ENCODE measurements at places on chromosomes 5 and 9.

GRCh38 chr5:81552852-81553566 lies 159.1 kb upstream of the ACOT12 start:
- DNase-seq = no peak

DNA sequence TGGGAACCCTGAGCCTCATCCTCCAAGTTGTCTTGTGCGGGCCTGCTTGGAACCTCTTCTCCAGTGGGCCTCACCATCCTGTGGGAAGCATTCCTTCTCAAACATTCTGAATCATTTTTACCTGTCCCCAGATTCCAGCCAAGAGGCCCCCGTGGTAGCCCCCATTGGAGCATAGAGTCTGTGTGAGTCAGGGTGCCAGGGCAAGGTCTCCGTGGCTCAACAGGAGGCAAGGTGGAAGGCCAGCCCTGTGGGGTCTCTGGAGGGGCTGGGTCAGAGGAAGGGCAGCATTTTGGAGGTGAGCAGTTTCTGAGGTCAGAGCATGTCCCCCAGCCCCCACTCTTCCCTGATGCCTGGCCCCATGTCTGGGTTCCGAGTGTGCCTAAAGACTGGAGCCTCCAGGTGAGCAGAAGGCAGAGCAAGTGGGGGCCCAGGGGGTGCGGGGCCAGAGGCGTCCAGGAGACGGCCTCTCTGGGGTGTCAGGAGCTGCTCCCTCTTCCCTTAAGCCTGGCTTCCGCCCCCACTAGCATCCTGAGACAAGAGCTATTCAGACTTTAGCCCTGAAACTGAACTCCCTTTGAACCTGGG lies 2.1 kb downstream of the CACNA1B start:
- no peak for DNase-seq

DNA sequence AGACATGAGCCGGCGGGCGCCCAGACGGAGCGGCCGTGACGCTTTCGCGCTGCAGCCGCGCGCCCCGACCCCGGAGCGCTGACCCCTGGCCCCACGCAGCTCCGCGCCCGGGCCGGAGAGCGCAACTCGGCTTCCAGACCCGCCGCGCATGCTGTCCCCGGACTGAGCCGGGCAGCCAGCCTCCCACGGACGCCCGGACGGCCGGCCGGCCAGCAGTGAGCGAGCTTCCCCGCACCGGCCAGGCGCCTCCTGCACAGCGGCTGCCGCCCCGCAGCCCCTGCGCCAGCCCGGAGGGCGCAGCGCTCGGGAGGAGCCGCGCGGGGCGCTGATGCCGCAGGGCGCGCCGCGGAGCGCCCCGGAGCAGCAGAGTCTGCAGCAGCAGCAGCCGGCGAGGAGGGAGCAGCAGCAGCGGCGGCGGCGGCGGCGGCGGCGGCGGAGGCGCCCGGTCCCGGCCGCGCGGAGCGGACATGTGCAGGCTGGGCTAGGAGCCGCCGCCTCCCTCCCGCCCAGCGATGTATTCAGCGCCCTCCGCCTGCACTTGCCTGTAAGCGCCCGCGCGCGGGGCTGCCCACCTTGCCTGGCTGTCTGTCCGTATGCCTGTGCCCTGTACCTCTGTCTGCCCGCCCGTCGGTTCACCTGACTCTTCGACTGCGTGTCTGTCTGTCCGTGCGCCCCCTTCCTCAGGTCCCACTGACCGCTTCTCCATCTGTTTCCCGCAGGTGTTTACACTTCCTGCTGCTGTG lies 412 bp downstream of the FGF18 start:
- peak; percentile 52 for DNase-seq

GRCh38 chr9:28264368-28264767 lies 691.1 kb upstream of the C9orf72 start:
- DNase-seq = no peak

- no peak for DNase-seq
Measured at GRCh38 chr5:113005454-113005853, 28.9 kb downstream of the DCP2 start.

GRCh38 chr5:134460551-134460950 lies 48.9 kb upstream of the CDKN2AIPNL start:
- DNase-seq = no peak

DNA sequence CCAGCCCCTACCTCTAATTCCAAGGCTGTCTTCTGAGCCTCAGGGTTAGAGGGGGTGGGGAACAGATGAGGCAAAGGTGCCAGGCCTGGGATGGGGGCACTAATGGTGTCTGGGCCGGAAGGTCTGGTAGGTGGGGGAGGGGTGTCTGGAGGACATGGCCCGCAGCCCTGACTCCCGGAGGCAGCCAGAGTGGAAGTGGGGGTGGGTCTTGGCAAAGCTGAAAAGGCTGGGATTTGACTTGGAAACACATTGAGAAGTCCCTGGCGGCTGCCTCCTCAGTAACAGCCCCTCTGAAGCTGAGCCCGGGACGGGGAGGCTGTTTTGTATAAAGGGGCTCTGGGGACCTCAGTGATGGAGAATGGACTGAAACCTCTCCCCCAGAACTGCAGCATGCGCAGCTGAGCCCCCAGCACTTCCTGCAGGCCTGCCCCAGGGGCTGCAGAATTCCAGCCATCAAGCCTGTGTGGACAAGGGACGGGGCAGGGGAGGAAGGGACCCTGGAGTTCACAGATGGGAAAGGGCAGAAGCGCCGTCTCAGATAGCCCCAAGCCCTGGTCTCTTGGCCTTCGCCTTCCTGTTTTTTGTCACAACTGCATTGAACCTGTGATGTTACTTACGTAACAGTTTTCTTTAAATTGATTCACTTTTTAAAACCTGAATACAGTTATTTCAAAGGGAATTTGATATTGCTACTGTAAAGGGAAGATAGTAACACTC lies 49.3 kb upstream of the SYNPO start:
- DNase-seq = peak; percentile 89

- DNase-seq = no peak
Measured at GRCh38 chr9:1100201-1100600, 50.0 kb downstream of the DMRT2 start.

- DNase-seq = peak; percentile 24
Measured at GRCh38 chr9:106829666-106830408, 33.1 kb upstream of the ZNF462 start.

DNA sequence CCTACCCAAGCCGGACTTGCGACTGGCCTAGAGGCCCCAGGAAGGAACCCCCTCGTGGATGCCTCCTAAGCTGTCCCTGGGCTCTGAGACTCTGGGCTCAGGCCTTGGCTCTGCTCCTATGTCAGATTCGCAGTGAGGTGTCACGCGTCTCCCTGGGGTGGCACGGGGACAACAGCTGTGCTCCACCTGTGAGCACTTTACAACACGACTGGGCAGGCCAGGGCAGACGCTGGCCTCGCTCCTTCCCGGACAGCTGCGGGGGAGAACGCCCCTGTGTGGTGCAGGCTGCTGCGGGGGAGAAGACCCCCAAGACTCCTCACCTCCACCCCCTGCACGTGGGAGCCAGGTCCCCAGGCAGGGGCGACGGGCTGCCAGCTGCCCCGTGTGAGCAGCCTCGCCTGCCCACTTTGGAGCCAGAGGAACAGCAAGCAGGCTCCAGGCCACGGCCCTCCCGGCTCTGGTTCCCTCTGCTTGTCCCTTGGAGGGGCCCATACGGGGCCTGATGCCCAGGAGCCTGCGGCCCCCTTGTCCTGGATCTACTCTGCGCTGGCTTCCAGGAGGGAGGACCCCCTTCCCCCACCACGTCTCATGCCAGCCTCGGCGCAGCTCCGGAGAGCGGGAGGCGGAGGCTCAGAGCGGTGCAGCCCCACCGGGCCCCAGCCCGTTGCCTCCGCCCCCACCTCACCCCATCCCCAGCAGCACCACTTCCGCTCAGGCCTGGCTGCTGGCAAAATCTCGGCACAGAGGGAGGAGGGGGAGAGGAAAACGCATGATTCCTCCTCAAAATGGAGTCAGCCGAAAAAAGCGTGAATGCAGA lies 36.0 kb downstream of the SARDH start:
- peak; percentile 86 for DNase-seq

DNA sequence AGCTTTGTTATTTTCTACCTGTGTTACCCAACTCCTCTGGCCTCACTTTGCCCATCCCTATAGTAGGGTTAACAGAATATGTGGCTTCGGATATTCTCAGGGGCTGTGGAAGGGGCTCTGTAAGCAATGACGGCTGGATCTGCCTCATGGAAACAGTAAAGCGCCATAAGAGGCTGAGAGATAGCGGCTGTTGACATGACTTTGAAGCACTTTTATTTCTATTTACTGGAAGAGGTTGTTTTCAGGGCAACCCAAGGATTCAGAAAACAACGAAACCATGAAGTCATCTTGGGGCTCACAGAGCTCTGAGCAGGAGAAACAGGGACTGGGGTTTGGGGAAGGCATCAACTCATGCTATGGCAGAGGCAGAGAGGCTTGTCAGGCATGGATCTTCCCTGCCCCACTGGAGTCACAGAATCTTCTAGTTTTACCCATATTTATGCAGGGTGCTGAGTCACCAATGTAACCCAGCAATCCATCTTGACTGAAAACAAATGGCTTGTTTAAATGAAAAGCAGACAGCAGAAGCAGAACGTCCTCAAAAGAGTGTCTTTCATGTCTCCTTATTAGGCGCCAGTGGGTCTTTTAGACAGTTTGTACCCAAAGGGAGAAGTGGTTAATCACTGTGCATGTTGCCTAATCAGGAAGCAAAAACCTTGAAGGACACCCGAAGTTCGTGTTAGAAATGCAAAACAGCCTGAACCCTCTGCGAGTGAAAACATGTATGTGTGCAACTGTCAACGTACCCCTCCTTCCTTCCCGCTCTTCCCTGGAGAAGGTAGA lies 113.0 kb downstream of the COL23A1 start:
- no peak for DNase-seq

DNA sequence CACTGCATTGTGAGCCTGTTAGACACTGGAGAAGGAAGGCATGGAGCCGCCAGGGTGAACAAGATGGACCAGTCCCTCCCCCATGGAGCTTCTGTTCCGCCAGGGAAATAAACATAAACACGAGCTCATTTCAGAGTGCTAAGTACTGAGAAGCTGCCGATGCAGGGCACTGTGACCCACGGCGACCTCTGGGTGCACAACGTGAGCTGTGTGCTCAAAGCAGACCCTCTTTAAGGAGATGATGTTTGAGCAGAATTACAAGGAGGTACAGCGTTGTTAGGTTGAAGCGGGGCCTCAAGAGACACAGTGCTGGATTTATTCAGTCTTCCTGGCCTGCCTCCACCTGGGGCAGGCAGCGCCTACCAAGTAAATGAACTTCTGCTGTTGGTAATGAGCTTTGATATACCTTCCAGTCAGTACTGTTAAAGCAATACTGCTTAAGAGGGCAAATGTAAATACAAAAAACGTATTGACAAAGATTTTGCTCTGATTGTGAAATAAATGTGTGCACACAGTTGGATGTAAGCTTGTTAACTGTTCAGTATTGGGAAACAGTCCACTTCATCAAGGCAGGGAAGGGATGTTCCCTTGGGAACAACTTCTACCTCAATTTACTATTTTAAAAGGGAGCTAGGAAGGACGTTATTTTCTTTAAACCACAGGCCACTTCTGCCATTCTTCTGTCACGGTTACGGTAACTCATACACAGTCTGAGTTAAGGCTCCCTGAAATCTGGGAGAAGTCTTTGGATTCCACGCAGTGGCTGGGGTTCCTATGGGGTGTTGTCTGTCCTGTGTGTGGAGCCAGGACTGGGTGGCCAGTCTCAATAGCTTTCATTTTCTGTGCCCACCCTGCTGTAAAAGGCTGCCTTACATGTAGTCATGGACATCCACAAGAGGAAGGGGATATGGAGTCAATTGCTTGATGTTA lies 48.9 kb upstream of the DMRT1 start:
- DNase-seq = no peak

- DNase-seq = peak; percentile 41
Measured at GRCh38 chr9:23123048-23123632, 676.5 kb downstream of the DMRTA1 start.

DNA sequence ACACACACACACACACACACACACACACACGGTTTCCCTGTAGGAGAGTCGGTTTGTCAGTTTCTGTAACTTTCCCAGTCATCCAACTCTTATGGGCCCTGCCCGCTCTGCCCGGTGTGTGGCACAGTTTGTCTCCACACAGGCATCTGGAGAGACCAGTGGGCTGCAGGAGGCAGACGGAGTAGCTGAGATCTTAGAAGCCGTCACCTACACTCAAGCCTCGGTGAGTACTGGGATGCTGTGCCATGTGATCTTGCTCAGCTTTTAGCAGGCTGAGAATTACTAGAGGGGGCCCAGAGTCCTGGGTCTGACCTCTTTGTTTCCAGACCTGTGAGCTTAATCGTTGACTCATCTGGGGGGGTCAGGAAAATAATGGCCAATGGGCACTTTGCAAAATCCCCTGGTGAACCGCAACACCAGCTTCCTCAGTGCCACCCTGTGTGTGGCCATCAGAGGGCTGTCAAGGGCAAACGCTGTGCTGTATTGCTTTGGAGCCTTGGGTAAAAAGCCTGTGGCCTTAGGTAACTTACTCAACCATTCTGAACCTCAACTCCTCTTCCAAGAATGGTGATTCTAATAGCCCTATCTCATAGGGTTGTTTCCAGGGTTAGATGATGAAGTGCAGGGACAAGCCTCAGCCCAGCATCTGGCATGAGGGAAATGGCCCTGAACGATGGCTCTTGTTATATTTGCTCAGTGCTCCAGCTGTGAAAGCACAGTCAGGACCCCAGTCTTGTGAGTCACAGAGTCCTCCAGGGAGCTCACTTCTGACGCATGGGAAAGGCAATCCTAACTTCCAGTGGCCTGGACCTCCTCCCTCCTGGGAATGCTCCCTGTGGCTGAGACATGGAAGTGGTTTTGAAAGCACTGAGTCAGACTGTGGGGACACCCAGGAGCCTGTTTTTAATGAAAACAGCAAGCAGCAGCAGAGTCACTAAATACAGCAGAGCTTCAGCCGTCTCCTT lies 45.6 kb downstream of the COL15A1 start:
- DNase-seq = peak; percentile 66

DNA sequence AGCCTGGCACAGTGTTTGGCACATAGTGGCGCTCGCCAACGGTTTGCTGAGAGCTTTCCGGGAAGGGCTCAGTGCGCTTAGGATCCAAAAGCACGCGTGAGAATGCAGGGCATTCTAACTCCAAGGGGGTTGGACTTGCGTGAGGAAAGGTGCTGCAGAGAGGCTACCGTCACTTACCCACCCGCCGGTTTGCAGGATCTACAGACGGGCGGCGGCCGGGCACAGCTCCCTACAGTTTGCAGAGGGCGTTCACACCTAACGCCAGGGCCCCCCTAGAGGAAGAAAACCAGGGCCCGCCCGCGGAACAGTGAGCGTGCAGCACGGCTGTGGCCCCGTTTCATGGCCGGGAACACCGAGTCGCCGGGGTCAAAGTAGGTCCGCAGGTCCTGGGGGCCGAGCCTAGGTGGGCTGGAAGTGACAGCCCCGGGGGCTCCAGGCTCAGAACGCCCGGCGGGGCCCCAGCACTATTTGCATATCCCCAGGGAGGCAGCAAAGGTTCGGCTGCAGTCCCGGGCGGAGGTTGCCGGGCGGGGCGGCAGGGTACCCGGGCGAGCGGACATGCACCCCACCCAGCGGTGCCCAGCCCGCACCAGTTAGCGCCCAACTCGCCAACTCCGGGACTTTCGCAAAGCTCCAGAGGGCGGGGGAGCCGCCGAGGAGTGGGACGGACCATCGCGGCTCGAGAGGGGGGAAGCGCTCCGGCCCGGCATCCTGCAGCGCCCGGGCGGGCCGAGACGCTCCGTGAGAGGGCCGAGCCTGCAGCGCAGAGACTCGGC lies 526 bp upstream of the GALNT10 start:
- DNase-seq = peak; percentile 85

- DNase-seq = no peak
Measured at GRCh38 chr5:3237276-3237868, 358.3 kb upstream of the IRX1 start.

Measured in right hindlimb (tissue), 1 donor.